ENCODE measurements at places on chromosomes 1 and 21.

GRCh38 chr1:115429241-115429640, 91.2 kb upstream of the NGF start:
- no peak for DNase-seq

DNA sequence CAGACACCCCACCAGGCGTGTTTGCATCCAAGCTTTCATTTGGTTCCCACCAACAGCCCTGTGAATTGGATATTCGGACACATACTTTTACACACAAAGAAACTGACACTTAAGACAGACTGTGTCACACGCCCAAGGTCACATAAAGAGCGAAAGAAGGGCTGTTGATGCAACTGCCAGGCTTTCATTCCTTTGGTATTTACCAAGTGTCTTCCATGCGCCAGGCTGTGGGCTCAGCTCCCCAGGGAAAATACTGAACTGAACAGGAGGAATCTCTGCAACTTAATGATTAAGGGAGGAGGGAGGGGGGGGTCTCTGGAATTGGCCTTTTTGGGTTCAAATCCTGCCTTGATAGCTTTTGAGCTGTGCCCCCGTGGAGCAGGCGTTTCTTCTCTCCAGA, 122.8 kb downstream of the ACTL8 start:
- no peak for DNase-seq

- peak; percentile 39 for DNase-seq
These were observed 99.5 kb downstream of the RYR2 start for GRCh38 chr1:237141502-237141901.

- DNase-seq, result peak; percentile 66
These were observed 121.7 kb downstream of the KCNN3 start for GRCh38 chr1:154748405-154748775.

DNA sequence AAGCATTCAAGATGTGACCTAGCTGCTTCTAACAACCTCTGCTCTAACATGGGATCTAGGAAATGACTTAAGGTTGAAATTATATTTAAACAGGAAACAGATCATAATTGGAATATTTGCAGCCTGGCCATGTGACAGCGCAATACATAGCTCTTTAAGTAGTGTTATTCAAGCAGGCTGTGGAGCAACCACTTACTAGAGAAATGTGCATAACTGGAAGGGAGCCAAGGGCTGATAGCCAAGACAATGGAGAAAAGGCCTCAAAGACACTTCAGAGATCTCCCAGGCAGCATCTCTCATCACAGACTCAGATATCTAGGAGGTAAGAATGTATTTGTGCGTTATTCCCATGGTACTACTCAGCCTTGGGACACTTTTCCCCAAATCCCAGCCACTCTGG, 823.0 kb upstream of the PRMT6 start:
- no peak for DNase-seq

DNA sequence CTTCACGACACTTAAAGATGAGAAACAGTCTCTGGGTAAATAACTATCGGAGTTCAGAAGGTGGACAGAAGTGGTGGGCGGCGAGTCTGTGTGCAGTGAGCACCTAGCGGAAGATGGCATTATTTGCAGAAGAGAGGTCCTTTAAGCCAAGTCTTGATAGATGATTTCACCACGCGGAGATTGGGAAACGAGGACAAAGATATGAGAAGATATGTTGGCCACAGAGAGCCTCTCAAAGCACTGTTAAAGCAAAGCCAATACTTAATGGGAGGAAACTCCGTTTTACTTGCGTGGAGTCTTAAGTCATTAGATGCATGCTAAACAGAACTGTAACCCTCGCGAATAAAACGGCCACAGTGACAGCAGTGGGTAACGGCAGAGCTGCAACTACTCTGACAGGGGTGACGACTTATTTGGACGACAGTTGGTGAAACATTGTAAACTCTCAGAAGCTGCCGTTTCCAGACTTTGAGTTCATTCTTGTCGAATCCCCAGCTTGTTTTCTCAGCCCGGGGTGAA, 577 bp upstream of the CEP350 start:
- DNase-seq, result peak; percentile 62

DNA sequence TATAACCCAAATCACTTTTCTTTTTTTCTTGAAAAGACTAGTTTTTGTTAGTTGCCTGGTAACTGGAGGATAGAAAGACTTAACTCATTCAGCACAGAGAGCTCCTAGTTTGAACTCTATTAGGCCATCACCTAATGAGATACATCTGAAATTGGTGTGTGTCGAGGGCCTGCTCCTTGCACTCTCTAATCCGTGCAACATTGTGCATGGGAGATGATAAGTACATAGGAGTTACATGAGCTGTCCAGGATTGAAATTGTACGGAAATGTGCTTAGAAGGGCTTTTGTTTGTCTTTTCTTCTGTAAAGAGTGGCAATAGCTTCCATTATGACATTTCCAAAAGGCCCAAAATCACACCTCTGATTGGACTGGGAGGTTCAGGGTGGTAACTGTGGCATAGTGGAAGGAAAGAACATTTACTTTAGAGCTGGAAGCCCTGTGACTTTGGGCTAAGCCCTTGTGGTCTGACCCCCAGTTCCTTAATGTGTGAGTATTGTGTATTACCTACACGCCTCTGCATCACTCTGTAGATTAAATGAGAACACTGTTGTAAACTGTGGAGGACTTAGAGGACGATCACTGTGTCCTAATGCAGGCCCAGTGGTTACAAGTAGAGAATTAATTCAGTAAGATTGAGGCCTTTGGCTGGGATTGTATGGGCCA, 71.2 kb downstream of the FGGY start:
- DNase-seq, result no peak

- DNase-seq, result no peak
These were observed 1.7 kb downstream of the CDC14A start for GRCh38 chr1:100353988-100354387.

GRCh38 chr1:10794724-10795275, 1.6 kb downstream of the CASZ1 start:
- DNase-seq, result no peak

DNA sequence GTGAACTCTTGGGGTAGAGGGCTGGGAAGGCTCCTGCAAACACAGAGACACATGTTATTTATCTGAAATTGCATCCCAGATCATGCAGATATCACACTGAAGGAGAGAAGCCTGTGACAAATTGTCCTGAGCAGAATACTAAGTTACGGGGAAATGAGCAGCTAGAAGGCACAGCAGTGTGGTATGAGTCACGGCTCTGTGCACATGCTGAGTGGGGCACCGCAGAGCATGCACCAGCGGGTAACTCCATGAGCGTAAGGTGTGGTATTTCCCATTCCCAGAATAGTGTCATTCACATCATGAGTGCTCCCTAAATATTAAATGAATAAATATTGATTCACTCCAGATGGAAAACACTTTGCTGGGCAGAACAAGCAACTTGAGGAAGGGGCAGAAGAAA, 21.3 kb upstream of the FCRL2 start:
- DNase-seq, result no peak

All from NCI-H524 (cell line).